ENCODE measurements at places on chromosomes 4 and X.

DNA sequence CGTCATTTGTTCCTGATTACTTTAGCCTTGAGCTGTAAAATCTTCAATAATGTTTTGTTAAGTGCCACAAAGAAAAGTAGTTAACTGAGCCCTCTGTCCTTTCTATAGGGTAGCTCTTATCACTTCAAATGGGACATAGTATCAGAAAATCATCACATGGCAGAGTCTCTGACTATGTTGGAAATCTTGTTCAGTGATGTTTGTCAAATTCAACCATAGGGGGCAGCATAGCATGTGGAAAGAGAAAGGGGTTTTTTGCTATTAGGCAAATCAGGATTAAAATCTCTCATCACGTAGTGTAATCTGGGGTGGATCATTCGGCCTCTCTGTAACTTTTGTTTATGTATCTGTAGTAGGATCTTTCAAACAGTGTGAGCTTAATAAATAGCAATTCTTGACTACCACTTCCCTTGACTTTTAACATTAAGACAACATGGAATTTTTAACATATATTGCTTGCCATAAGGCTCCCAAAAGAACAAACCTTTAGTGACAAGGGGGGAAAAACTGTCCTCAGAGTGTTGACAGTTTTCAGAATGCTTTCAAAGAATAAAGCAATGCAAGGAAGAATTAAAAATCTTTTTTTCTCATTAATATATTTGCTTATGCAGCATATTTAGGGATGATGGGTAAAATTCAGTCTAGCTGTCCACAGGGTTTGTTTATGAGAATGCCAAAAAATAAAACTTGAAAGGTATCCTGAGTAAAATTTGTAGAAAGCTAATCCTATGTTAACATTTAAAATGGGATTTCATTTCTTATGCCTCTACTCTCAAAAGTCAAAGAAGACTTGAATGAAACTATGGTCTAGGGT, 127.2 kb downstream of the FBXW7 start:
- DNase-seq: peak; percentile 27

DNA sequence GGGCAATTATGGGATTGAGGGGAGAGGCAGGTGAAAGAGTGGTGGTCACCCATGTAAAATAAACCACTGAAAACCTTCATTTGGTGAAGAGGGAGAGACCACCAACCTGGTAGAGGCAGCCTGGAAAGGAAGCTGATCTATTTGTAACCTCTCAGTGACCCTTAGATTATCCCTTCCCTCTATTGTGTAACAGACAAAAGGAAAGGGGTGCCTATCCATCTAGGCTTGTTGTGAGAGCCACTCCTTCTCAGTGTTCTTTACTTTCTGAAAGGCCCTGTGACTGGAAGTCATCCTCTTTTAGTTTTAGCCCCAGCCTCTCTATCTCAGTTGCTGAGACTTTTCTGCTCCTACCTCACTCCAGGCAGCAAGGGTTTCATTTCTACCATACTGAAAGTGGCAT, 142.4 kb downstream of the TMEM164 start:
- DNase-seq: no peak

GRCh38 chr4:77310931-77311330, 153.9 kb downstream of the CCNG2 start:
- DNase-seq: peak; percentile 50

- peak; percentile 45 for DNase-seq
Measured at GRCh38 chr4:38119668-38120385, 159.6 kb downstream of the PTTG2 start.

DNA sequence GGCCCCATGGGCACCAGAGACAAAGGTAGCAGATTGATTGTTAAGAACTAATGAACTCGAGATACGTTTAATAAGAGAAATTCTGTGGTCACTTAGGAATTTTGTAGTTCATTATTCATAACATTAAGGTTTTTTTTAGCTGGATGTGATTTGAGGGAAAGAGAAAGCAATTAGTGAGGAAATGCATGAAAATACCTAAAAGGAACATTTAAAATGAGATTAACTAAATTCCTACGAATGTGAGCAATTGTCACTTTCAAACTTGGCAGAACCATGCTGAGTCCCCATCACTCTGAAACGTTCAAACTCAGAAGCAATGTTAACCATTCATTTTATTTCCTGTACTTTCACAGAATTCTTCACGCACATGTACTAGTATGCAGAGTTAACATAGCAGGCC, 5.9 kb downstream of the PRMT9 start:
- DNase-seq: no peak
